ENCODE measurements at places on chromosomes 13 and 19.

- DNase-seq: no peak
Measured at GRCh38 chr13:49571299-49572240, 13.8 kb downstream of the RCBTB1 start.

DNA sequence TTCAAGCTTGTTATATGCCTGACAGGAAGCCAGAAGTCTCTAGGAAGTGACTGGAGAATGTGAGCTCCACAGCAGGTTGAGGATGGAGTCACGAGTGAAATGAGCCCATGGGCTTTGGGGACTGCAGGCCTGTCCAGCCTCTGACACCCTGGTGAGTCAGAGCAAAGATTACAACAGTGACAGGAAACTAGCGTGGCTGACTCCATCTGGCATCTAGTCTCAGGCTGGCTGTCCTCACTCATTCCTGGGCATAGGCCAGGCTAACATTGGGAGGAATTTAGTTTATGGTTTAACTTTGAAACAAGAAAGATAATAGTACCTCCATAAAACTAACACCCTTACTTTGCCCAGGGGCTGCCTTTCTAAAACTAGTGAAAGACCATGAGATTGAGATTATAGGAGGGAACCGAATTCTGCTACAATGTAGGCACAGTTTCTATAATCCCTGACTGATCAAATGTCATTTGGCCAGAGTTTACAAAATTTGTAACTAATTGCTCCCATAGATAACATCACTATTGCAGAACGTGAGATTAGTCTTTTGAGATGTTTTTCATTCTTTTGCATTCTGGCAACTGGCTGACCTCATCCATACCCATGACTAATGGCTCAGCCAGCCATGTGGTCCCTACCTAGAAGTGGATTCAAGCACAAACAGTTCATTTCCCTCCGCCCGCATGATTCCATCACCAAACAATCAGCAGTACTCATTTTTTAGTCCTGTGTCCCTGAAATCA is 28.4 kb downstream of the PSG1 start:
- DNase-seq: no peak

DNA sequence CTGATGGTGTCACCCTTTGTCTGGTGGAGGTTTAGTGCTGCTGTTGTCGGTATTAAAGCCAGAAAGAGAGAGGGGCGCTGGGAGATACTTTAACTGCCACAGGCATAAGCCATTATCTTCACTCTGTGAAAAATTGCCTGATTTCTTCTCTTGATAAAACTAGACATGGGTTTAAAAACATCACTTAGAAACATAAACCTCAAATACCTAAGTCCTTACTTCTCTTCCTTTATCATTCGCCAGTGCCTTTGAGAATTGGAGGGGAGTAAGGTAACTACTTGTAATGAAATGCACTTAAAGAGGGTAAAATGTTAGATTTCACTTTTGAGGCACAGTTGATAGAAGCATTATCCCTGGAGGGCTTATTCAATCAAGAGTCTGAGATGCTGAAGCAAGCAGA is 434.5 kb downstream of the OLFM4 start:
- DNase-seq: no peak

- no peak for DNase-seq
Measured at GRCh38 chr13:110062077-110062776, 244.7 kb downstream of the COL4A1 start.

GRCh38 chr19:5832527-5833216 is 6.8 kb downstream of the FUT6 start:
- no peak for DNase-seq

- DNase-seq: no peak
Measured at GRCh38 chr13:21616205-21616866, 12.4 kb upstream of the MICU2 start.

DNA sequence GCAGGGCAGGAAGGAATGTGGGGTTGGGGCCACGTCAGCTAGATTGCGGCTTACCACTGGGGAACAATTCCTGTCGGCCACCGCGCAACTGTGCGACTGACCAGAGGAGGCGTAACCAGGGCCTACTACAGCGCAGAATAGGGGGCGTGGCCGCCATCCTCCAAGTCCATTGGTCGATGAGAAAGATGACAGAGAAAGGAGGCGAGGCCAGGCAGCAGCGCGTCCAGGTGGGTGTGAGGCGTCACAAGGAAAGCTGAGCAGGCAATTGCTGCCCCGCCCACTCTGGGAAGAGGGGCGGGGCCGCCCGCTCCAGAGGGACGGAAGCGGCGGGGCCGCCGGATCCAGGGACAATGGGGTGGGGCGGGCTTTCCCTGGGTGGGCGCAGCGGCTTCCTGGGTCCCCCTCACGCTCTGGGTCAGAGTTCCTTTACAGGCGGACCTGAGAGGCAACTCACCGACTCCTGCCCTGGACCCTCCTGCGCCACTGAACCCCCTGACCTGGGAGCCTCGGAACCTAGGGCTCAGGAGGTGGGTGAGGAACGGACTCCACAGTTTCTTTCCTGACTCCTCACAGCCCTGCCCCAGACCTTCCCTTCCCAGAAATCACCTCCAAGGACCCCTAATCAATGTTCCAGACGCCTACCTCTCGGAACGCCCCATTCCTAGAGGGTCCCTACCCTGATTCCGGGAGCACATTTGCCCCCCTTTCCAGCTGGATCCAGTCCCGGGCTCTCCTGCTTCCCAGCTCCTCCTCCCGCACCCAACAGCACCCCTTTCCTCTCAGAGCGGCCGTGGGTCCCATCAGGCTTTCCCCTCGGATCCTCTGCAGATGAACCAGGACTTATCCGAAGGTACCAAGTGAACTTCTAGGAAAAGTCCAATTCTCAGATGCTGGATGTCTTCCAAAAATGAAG is 101.5 kb upstream of the ZNF492 start:
- DNase-seq: no peak

GRCh38 chr19:28519952-28520861 is 692.7 kb downstream of the UQCRFS1 start:
- DNase-seq: no peak

DNA sequence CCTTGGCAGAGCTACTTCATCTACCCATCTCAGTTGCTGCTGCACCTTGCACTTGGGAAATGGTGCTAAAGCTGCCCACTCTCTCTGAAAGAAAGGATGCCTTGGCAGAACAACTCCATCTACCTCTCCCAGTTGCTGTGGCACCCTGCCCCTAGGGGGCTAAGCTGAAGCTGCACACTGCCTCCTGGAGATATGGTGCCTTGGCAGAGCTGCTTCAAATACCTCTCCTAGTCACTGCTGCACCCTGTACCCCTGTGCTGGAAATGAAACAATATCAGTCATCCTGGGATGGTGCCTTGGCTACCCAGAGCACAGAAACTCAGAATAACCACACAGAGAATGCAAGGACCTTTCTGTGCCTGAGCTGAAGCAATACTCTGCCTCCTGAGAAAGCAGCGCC is 615.8 kb downstream of the DIAPH3 start:
- no peak for DNase-seq

DNA sequence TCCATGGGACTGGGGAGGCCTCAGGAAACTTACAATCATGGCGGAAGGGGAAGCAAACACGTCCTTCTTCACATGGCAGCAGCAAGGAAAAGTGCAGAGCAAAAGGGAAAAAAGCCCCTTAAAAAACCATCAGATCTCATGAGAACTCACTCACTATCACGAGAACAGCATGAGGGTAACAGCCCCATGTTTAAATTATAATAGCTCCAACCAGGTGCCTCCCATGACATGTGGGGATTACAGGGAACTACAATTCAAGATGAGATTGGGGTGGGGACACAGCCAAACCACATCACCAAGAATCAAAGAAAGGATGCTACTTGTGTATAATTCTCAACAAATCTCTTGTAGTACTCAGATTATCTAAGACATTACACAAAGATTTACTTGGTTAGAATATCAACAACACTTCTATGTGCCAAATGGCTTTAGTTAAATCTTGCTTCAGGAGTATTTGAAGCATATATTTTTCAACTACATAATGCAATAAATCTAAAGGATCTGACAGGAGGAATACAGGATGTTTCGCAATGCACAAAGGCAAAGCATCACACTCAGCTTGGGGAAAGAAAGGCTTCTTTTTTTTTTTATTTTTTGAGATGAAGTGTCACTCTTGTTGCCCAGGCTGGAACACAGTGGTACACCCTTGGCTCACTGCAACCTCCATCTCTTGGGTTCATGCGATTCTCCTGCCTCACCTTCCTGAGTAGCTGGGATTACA is 180.0 kb downstream of the LHFPL6 start:
- DNase-seq: no peak

GRCh38 chr13:97114651-97115050 is 107.5 kb upstream of the MBNL2 start:
- no peak for DNase-seq

GRCh38 chr13:88125055-88125454 is 453.9 kb downstream of the SLITRK5 start:
- no peak for DNase-seq

GRCh38 chr13:42328672-42329071 is 56.7 kb downstream of the AKAP11 start:
- no peak for DNase-seq

GRCh38 chr13:112343591-112343990 is 32.6 kb upstream of the SPACA7 start:
- DNase-seq: no peak

GRCh38 chr13:54945973-54946372 is 1917.4 kb downstream of the OLFM4 start:
- DNase-seq: no peak

DNA sequence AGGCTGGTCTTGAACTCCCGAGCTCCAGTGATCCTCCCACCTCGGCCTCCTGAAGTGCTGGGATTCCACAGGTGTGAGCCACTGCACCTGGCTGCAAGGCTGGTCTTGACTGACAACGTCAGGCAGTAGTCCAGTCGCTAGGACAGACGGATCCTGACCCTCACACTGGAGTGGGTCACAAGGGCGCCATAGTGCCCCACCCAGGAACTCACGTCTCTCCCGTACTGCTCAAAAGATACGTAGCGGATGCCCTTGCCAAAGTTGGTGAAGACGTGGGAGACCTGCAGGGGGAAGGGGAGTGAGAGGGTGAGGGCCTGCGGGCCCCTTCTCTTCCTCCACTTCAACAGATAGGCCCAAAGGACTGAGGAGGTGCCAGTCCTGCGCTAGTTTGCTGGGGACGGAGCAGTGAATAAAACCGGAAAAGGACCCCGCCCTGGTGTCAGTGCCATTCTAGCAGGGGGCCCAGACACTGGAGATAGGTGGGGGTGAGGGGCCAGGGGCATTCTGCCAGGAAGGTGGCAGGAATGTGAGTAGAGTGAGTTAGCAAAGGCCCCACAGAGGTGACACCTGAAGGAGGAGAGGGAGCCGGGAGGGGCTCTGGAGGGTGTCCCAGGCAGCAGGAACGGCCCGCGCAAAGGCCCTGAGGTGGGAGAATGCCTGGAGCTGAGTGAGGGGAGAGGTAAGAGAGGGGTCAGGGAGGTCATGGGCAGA is 11.9 kb downstream of the MRPS12 start:
- DNase-seq: no peak

DNA sequence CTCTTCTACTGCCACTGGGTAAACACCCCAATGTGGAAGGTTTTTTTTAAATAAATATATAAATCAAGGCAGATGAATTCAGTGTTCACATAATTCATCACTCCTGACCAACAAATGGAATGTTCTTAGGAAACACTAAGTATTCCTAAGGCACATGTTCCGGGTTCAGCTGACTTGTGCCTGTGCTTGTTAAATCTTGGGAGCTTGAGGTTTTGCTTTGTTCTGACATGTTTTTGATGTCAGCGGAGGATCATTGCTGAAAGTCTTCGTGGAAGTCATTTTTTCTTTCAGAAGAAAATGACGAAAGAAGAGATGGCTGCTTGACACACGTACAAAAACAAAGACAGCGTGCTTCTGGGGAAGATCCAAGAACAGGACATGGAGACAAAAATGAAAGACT is 185.8 kb downstream of the MZT1 start:
- DNase-seq: no peak

DNA sequence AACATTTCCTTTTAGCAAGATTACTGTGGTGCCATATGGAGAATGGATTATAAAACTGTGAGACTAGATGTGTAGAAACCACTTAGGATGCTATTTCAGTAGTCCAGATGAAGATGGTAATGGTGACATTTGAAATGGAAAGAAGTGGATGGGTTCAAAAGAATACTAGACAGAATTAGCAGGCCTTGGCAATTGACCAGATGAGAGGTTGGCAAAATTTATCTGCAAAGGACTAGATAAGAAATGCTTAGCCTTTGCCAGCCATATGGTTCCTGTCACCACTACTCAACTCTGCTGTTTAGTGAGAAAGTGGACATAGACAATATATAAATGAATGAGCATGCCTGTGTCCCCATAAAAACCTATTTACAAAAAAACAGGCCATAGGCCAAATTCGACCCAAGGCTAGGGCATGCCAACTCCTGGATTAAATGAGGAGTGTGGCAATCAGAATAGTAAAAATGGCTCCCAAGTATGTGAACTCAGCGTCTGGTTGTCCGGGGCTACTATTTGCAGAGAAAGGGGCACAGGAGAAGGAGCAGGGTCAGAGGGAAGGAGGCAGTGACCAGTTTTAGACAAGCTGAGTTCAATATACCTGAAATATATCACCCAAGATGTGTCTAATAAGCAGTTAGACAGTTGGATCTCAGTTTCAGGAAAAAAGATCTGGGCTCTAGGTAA is 98.4 kb downstream of the ENOX1 start:
- DNase-seq: no peak

DNA sequence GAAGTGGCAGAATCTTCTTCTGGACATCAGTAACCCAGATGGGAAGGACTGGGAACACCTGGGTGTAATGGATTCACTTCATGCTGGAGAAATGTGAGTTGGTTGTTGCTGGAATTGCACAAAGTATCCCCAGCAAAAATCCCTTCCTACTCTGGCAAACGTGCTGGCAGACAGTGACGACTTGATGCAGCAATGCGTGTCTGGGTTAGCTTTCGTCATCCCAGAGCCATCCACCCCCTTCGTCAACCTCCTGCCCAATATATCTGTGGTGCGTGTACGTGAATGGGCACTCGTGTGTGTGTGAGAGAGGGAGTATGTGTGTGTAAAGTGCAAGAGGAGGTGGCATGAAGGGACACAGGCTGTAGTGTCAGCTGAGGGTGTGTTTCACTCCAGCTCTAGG is 70.9 kb downstream of the TM9SF2 start:
- no peak for DNase-seq

DNA sequence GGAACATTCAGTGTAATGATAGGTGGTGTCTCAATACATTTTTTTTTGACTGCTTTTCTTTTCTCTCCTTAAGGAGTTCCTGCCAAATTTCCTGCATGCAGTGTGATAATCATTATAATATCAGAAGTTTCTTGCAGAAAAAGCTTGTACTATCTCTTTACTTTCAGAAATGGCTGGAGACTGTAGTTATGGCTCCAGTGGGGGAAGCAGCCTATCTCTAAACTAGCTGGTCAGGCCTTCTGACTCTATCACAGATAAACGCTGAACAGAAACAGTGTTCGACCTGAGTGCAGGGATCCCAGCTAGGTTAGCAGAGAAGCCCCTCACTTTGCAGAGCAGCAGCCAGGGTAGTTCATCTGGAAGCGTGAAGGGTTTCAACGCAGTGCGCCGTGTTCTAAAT is 1.9 kb downstream of the CCNE1 start:
- DNase-seq: no peak

All from GM13976 (cell line).